ENCODE measurements at places on chromosomes 7 and 10.
A peak's percentile ranks its signal among the peaks of the same experiment; 100 is the strongest.

DNA sequence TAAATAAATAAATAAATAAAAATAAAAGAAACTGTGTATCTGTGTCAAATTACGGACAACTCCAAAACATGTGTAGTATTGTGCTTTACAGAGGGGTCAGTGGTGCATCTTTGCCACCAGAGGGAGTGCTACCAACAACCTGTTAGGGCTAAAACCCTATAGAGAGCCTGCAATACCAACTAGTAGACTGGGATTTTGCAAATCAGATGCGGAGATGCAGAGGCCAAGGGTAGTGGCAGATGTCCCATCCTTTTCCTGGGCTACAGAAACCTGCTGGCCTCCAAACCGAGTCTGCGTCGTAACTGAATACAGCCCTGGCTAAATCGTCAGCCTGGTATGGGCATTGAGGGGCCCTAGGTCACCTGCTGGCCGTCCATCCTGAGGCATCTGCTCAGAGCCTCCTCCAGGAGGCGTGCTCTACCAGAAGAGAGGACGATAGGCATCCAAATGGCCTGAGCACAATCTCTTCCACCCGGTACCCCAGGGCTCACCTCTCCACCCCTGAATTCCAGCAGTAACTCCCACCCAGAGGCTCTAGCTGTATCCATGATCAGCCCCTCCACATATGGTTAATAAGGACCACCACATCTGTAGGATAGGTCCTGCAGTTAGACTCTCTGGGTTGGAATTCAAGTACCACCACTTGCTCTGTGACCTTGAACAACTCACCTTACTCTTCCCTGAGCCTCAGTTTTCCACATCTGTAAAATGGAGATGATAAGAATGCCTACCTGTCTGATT lies 6.2 kb upstream of the RRP12 start:
- peak; percentile 67 for DNase-seq

DNA sequence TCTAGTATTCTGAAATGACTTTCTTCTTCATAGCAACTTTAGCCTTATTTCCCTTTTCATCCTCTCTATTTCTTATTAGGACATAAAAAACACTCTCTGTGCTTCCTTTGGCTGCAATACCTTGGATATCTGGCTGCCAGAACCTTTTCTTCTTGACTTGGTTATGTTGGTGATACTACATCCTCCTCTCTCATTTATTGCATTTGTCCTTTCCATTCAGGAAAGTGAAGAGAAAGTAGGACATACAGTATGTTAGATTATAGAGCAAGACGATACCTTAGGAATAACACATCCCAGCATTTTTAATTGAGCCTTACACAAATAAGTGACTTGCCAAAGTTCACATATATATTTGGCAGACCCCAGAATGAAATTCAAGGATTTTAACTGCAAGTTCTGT lies 210.1 kb upstream of the PPP1R3A start:
- no peak for DNase-seq

DNA sequence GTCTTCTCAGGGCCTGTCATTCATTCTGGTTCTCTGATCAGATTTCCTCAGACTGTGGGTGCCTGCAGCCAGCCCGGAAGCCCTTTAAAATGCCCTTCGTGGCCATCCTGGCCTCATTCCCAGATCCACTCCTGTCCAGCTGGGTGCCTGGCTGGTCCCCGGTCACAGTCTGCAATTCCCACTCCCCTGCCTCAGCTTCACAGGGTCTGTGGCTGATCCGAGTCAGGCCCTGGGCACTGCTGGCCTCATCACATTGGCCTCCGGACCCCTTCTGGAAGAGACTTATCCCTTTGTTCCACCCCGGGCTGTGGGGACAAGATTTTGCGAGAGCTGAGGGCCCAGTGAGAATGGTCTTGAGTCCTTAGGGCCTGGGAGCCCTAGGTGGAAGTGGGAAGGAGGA lies 12.1 kb downstream of the DOCK1 start:
- DNase-seq = no peak

- DNase-seq = no peak
Measured at GRCh38 chr7:151758622-151759540, 118.0 kb downstream of the PRKAG2 start.

GRCh38 chr10:62939698-62940097 lies 123.5 kb upstream of the EGR2 start:
- no peak for DNase-seq

- DNase-seq = peak; percentile 50
Measured at GRCh38 chr7:20596653-20597052, 18.8 kb upstream of the ABCB5 start.

DNA sequence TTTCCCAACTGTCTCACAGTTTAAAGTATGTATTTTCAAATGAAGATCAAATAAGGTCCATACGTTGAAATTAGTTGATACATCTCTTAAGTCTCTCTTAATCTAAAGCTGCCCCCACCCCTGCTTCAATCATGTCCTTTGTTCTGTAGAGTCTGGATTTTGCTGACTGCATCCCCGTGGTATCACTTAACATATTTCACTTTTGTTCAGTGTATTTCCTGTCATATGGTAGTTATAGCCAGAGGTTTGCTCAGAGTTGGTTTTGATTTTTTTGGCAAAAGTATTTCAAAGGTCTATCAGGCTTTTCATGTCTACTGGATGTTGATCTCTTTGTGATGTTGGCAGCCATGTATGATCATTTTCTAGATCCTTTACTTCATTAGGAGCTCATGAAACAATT lies 54.4 kb upstream of the ARID5B start:
- no peak for DNase-seq

DNA sequence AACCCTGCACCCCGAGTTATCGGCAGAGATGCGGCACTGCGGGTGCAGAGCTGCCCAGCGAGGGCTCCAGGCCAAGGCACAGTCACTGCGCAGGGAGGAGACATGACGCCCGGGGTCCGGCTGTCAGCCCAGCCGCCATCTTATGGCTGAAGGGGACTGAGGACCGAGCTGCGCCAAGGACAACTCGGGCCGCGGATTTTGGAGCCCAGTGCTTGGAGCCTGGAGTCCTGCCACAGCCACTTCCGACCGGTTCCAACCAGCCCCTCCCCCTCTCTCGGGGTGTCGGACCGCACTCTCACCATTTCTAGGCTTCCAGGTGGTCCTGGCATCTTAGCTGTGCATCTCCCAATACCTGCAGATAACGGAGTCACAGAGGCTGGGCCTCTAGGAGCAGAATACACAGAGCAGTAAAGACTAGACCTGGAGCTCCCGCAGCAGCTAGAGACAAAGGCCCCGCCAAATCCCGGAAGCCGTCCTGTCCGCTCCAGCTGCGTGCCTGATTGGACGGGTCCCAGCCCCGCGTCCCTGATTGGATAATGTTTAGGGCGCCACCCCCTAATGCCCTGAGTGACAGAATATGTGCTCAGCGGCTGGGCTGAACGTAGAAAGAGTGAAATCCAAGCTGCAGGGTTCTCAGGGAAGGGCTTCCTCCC lies at the start of gene ZNF680:
ZNF680 (minus strand) TSS at position 446 of the 653 bp plus-strand sequence; CDS start at position 329, 117 bp downstream.
- DNase-seq = peak; percentile 89

GRCh38 chr10:125162120-125162931 lies 2.0 kb upstream of the CTBP2 start:
- DNase-seq = no peak

GRCh38 chr10:3838460-3839437 lies 53.7 kb upstream of the KLF6 start:
- no peak for DNase-seq

- DNase-seq = no peak
Measured at GRCh38 chr10:18368273-18368672, 228.0 kb downstream of the CACNB2 start.

DNA sequence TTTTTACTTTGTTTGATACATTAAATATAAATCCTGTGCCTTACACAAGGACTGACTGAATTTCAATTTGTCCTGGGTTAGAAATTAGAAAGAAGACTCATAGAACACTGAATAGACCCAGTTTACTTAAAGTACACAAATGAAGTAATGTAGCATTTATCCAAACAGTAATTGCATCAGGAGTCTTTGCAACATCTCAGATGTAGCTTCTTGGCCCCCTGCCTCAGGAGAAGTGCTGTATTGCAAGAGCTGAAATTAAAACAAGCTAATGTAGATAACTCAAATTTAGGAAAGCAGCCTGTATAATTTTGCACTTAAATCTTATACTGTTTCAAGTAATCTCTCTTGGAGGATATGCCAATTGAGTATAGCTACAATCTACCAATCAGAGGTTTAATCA lies 54.3 kb upstream of the KCND2 start:
- no peak for DNase-seq

- DNase-seq = no peak
Measured at GRCh38 chr10:52313256-52313932, 687 bp upstream of the DKK1 start.

DNA sequence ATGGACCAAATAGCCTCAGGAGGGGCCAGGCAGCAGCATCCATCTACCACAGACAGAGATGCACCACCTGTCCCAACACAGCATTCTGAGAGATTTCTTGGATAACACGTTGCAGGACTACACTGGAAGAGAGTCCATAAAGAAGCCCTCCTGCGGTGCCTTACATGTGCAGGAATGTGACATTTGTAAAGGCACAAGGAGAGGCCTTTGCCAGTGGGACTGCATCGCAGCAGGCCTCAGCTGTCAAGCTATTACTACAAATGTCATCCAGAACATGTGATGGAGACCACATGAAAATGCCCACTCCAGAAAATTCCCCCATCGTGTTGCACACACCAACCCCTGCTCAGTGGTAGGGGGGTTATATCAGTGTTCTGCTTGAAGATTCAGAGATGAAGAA lies 77.4 kb downstream of the ATXN7L1 start:
- DNase-seq = no peak

DNA sequence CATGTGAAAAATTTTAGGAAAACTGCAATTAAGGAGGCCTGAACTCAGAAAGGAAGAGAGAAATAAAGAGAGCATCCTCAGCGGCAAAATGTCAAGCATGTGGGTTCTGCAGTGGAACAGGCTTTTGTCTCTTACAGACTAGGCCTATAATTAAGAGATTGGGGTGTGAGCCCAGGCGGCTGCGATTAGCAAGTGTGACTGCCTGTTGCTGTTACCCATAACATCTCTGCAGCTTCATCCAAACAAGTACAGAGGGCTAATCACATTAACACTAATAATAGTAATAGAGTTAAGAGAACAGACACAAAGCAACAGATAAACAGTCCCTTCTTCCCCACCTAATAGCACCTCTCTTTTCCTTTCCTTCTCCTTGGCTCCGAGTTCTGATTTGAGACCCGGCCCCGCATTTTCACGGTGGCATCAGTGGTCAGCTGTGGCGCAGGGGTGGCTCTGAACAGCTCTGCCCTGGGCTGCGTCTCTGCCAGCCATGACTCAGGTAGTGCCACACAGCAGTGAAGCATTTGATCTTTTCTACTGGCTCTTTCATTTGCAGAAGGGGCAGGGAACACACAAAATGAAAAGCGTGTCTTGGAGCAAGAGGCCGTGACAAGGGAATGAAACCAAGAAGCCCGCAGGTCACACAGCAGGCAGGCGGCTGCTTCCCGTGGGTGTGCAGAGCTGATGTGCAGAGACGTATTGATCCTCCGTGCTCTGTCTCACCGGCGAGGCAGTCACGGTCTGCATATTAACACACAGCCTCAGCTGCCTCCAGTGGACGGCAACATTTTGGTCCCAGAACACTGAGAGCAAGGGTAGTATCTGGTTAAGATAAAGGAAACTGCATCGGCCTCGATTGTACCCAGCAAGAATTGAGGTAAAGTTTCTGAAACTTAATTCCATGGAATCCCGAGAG lies 103.1 kb downstream of the KLF6 start:
- no peak for DNase-seq

DNA sequence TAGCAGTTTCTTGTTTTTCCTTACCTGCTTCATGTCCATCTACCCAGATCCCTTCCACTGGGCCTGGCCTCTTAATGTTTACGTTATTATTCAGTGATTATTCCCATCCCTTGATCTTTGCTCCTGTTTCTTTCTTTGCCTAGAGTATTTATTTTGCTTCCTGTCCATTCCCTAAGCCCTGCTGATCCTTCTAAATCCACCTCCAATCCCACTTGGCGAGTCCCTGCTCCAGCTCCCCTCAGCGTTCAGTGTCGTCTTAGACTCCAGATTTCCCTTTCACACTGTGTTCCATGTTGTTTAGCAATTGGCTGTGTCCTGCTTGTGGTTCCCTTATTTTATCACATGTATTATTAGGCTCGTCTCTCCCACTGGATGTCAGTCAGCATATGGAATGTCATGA lies 7.3 kb downstream of the PPP2R2D start:
- no peak for DNase-seq

DNA sequence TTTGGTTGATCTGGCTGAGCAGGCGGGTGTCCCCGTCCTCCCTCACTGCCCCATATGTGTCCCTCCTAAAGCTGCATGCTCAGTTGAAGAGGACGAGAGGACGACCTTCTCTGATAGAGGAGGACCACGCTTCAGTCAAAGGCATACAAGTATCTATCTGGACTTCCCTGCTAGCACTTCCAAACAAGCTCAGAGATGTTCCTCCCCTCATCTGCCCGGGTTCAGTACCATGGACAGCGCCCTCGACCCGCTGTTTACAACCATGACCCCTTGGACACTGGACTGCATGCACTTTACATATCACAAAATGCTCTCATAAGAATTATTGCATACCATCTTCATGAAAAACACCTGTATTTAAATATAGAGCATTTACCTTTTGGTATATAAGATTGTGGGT lies 26.9 kb upstream of the TRIM56 start:
- peak; percentile 27 for DNase-seq

DNA sequence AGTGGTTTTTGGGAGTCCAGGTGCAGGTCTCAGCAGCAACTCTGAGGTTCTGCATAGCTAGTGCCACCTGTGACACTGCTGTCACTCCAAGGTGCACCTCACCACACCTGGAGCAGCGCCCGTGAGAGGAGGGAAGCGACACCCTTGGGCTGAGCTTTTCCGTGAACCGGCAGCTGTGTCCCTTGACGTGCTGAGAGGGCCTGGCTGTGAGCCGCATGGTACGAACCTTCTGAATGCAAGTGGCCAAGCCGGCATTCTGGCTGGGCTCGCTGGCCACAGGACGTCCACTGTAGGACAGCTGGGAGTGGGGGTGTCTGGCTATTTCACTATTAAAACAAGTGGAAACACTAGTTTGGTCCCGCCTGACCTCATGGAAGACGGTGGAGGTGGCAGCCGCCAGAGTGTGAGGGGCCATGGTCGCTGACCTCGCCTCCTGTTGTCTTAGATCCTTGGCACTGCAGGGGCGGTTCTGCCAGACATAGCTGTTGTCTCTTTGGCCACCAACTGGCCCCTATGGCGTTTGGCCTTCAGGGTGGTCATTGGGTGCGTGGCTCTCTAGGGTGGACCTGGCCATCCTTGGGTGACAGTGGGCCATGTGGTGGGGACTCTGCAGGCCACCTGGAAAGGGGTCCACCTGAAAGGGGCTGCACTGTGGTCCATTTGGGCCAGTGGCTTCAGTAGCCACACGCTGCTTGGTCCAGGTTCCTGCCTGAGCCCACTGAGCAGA lies 12.9 kb downstream of the INPP5A start:
- no peak for DNase-seq

DNA sequence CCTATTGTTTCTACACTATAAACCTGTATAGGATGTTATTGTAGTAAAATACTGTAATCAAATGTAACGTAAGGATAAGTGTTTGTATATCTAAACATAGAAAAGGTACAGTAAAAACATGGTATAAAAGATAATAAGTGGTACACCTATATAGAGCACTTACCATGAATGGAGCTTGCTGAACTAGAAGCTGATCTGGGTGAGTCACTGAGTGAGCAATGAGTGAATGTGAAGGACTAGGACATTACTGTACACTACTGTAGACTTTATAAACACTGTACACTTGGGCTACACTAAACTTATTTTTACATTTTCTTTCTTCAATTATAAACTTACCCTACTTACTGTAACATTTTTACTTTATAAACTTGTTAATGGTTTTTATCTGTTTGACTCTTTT lies 732.9 kb upstream of the LRRN3 start:
- no peak for DNase-seq

Measured in GM04504 (cell line).